ENCODE measurements at places on chromosomes 16 and 17.

DNA sequence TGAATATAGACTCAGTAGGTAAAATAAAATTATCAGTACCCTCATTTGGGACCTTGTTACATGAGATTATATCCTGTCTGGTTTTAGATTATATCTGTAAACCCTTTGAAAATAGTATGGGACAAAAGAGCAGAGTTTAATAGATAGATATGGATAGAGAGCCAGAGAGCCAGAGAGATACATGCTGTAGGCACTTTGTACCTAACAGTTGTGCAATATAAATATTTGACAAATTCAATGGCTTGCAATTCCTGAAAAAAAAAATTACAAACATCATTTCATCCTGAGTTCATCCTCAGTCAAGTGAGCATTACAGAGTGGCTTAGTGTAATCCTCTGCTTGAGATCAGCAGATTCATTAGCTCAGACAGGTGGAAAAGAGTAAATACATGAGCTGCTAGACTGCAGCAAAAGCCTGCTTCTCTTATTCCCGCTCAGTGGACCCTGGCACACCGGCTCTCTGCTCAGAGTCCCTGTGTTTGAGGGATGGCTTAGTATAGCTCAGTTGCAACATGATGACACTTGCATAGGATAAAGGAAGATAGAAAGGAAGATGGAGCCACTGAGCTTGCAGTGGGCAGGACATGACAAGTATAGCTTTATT is 931.6 kb upstream of the GOT2 start:
- no peak for DNase-seq

DNA sequence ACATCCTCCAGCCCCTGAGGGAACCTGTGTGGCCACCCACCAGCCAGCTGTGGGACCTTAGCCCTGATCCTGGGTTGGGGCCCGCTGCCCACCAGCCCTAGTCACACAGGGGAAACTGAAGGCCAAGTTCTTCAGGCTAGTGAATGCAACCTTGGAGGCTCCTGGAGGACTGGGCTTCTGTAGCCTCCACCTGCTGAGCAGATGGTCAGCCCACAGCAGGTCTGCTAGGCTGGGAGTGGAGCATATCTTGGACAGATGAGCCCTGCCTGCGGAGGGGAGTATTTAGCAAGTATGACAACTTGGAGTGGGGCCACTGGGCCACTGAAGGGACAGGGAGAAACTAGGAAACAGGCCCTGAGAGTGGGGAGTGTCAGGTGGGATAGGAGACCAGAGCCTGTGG is 4.1 kb downstream of the DPEP3 start:
- DNase-seq = no peak

DNA sequence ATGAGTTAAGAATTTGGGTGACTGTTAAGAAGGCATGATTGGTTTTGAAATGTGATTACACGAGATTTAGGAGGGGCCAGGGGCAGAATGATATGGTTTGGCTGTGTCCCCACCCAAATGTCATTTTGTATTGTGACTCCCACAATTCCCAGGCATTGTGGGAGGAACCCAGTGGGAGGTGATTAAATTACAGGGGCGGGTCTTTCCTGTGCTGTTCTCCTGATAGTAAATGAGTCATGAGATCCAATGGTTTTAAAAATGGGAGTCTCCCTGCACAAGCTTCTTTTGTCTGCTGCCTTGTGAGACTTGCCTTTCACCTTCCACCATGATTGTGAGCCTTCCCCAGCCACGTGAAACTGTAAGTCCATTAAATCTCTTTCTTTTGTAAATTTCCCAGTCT is 34.6 kb downstream of the TMEM100 start:
- DNase-seq = no peak

DNA sequence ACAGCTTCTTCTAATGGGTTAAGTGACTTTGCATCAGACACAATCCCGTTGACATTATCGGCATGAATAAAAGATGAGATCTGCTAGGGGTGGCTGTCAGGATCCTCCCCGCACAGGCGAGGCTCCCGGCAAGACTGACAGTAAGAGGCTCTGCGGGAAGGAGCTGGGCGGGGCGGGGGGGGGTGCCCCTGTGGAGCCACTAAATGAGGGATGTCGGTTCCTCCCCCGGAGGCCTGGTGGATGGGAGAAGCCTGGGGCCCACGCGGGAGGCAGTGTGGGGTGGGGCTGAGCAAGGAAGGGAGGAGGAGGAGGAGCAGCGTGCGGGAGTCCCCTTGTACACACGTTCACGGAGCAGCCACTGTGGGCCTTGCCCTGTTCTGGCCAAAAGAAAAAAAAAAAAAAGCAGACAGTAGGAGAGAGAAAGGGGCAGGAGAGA is 190.9 kb upstream of the GSE1 start:
- DNase-seq = no peak

DNA sequence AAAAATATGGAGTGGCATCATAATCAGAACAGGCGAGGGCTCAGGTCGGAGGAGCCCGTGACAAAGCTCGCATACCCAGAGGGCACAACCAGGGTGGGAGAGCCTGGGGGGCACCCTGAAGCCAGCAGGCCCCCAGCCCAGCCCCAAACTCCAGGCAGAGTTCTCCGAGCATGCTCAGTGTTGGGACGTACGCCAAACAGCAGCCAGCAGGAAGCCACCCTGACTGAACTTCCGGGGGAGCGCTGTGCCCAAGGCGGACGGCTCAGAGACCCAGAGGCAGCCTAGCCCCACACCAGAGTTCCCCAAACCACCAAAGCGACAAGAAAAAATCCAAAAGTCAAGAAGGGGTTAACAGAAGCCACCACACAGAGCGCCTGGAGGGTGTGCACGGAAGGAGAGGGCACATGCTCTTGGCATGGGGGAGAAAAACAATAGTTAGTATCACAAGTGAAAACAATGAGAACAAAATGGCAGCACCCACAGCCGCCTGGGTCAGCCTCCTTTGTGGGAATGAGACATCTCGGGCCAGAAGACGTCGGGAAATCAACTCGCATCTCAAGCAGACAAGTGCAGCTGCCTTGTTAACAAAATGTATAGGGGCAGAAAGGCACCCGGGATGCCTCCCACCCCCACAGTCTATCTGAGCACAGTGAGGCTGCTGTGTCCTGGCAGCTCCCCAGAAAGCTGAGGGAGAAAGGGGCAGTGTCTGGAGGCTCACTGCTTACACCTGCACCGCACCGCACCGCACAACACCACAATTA is 11.9 kb downstream of the EXOC7 start:
- no peak for DNase-seq

GRCh38 chr17:53264730-53265129 is 558.0 kb upstream of the KIF2B start:
- DNase-seq = no peak

DNA sequence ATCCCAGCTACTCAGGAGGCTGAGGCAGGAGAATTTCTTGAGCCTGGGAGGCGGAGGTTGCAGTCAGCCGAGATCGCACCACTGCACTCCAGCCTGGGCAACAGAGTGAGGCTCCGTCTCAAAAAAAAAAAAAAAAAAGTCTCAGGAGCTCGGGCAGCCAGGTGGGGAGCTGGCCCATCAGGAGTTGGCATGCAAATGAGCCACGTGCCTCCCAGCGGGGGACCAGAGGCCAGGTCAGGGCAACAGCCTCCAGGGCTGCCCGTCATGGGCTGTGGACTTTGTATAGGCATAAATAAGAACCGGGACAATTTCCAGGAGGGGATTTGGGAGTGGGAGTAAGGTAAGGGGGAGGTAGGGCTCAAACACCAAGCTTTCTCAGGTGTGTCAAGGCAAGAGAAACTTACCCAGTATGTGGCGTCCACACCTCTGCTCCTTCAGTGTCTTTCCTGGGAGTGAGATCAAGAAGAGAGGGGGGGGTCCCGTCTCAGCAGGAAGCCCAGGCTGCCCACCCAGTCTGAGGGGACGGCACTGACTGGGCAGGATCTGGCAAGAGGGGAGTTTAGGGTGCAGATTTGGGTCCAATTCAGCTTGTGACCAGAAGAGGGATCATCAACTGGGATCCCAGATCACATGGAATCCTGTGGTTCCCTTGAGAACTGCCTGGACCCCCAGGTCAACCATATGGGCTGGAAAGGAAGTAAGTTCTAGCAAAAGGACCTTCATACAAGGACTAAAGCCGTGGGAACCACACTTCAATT is 22.3 kb upstream of the G6PC1 start:
- DNase-seq = no peak

Data from DMS 273 treated with DMSO at 0.1 percent for 48 hours (cell line).